ENCODE measurements at places on chromosomes 5 and 9.

DNA sequence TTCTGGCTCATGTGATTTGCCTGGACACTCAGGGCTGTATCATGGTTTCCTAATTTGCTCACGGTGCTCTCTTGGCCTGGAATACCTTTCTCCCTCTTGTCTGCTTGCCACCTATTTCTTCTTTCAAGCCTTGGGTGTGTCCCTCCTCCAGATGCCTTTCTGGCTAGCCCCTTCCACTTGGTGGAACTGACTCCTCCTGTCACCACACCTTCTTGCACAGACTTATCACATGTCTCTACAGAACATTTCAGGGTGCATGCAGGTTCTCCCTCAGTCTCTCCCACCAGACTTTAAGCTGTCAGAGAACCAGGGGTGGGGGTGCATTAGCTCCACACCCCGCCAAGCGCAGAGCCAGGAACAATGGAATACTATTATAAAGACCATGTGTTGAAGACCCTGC is 1.9 kb downstream of the TBC1D2 start:
- H3K27me3 ChIP-seq = no peaks in the 10 kb centered on the region
- peaks cover 19% of the 10 kb centered on the region for H3K4me1 ChIP-seq
- DNase-seq = no peak
- H3K36me3 ChIP-seq = peaks cover 8% of the 10 kb centered on the region
- no peak overlapping the region for H3K27ac ChIP-seq

- no peaks in the 10 kb centered on the region for H3K36me3 ChIP-seq
- DNase-seq = no peak
- H3K27ac ChIP-seq = no peak overlapping the region
- H3K27me3 ChIP-seq = no peaks in the 10 kb centered on the region
- H3K4me3 ChIP-seq = no peak overlapping the region
- no peaks in the 10 kb centered on the region for H3K4me1 ChIP-seq
Observed at GRCh38 chr5:53126521-53126920, 17.0 kb upstream of the MOCS2 start.

DNA sequence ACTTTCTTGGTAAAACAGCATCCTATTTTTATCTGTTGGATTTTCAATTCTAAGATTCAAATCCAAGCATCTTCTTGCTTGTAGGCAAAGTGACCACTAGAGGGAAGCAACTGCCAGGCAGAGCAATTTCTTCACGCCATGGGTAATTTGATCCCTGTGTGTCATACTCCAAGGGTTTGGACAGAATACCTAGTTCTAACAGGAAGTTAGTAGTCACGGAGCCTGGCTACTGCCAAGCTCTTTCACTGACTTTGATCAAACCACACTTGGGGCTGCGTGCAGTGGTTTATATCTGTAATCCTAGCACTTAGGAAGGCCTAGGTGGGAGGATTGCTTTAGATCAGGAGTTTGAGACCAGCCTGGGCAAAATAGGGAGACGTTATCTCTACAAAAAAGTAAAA is 473.6 kb upstream of the TNC start:
- H3K27me3 ChIP-seq = peaks cover 14% of the 10 kb centered on the region
- H3K27ac ChIP-seq = no peak overlapping the region
- H3K4me1 ChIP-seq = no peaks in the 10 kb centered on the region
- H3K36me3 ChIP-seq = no peaks in the 10 kb centered on the region

GRCh38 chr5:92977846-92978540 is 603.0 kb downstream of the NR2F1-AS1 start:
- no peaks in the 10 kb centered on the region for H3K27me3 ChIP-seq
- no peak for DNase-seq
- no peak overlapping the region for H3K27ac ChIP-seq
- no peak overlapping the region for H3K4me3 ChIP-seq

DNA sequence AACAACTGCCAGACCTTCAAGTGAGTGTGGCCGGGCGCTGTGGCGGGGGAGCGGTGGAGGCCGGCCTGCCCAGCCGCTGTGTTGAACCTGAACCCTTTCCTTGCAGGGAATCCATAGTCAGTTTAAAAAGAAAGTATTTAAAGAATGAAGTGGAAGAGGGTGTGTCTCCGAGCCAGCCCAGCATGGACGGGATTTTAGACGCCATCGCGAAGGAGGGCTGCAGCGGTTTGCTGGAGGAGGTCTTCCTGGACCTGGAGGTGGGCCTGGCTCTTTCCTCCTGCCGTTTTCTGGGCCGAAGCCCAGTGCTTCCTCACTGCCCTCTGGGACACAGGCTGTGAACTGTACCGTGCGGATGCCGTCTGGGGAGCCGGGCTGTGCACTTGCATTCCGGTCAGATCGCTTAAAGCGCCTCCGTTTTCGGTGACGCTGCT is 19.1 kb downstream of the EXOC3 start:
- peak; percentile 10 for DNase-seq
- H3K4me3 ChIP-seq = no peak overlapping the region
- H3K27me3 ChIP-seq = no peaks in the 10 kb centered on the region
- H3K27ac ChIP-seq = no peak overlapping the region
- H3K4me1 ChIP-seq = peaks cover 42% of the 10 kb centered on the region

- no peaks in the 10 kb centered on the region for H3K4me1 ChIP-seq
- no peak for DNase-seq
- no peaks in the 10 kb centered on the region for H3K27me3 ChIP-seq
- H3K27ac ChIP-seq = no peak overlapping the region
Observed at GRCh38 chr5:2110934-2111462, 228.3 kb upstream of the IRX4 start.

DNA sequence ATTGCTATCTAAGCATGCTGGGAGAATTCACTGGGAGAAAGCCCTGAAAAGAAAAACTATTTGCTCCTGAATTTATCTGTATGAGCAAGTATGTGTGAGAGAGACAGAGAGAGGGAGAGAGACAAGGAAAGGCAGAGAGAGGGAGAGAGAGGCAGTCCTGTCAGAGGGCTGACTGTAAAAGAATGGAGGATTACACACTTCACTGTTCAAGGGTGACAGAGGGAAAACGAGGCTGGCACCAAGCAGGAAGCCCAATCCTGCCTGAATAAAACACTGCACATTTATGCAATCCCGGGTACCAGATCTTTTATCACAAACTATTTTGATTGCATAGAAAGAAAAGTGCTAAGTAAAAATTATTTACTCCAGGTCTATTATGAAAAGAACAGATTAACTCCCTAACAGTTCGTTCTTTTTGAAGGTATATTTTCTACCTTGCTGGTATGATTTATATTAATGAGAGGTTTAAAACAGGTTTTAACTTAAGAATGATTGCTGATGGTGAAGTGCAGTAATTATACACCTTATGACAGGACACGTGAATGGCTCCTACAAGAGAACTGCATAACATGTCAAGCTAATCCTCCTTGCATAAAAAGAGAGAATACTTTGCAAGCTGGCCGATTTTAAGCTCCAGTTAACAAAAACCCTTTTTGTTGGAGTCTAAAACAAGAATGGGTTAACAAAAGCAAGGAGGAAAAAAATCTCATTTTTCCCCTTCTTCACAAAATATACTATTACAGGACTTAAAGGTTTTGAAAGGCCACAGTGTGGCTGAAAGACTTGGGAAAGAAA is 82.5 kb downstream of the NFIB start:
- DNase-seq = no peak
- no peaks in the 10 kb centered on the region for H3K36me3 ChIP-seq
- H3K27me3 ChIP-seq = no peaks in the 10 kb centered on the region
- H3K4me1 ChIP-seq = no peaks in the 10 kb centered on the region
